ENCODE measurements at places on chromosomes 1 and 21. TPM values are rescaled to one million over a fixed set of nuclear protein-coding genes. Genes with fewer than 3 reads are reported as not detected.

DNA sequence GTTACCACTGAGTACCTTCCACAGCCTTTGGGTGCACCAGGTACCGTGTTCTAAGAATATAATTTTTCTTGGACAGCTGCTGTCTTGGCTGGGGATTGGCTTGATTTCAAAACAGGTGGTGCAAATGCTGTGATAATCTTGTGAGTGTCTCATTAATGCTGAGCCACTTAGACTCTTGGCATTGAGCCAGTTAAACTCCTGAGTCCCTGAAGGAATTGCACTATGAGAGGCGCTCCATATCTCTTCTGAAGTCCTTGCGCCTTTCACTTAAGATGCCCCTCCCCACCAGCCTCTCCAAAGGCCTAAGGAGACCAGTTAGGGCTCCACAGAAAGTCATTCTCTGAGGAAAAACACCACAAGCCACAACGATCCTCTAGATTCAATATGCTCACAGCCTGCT is 51.0 kb downstream of the BACH1 start:
- DNase-seq = no peak

GRCh38 chr1:9538669-9539164 is 548 bp upstream of the SLC25A33 start:
- DNase-seq = no peak

DNA sequence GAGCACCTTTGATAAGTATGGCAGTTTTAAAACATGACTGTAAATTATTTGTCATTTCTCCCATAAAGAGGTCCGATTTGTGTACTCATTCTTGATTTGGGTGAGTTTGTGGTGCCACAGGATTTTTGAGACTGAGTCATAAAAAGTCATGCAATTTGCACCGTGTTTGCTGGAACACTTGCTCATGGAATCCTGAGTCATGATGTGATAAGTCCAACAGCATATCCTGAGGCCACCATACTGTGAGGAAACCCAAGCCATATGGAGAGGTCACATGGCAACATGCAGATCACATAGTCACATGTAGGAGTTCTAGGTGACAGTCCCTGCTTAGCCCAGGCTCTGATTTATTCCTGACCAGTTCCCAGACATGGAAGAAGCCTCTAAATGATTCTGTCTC is 40.8 kb upstream of the PRRX1 start:
- DNase-seq = peak; percentile 89

Gene PLA2G2F
- total RNA-seq = not detected

Gene LCE3D
- not detected for total RNA-seq
